ENCODE measurements at places on chromosomes 7 and 10.

- no peak for DNase-seq
These were observed 21.9 kb upstream of the SFTPA1 start for GRCh38 chr10:79588800-79589199.

DNA sequence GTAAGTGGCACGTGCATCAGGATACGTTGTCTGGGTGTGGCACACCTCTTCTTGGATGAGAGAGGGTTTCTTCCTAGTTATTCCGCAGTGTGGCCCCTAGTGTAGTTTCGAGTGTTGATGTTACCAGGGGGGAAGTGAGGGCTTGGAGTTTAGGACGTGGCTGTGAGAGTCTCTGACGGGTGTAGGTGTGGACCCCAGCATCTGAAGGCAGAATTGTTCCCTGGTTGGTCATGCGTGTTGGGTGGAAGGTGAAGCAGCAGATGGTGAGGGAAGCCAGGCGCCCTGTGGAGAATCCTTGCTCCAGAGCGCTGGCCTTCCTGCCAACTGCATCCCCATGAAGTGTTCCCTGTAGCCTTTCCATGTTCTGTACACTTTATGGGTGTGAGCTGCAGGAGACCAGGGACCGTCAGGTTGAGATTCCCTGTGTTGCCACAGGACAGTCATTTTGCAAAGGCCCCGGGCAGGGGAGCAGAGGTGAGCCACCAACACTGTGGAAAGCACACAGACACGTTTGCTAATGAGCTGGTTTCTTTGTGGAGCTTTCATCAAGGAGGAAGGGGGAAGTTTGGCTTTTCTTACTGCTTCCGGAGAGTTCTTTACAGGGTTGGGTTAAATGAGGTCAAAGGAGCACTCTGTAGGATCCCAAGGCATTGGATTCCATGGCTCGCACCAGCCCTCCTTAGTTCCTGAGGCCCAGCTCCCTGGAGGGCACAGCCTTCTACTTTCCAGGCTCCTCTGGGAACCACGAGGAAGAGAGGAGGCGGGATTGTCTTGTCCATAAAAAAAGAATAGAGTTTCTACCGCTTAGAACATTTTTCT lies 32.0 kb downstream of the TSPAN14 start:
- DNase-seq = no peak

- no peak for DNase-seq
These were observed 484.2 kb downstream of the PLXNA4 start for GRCh38 chr7:132092106-132092505.

GRCh38 chr10:110036640-110037039 lies 28.9 kb downstream of the ADD3 start:
- no peak for DNase-seq

GRCh38 chr7:142690554-142691182 lies 58.6 kb upstream of the PRSS1 start:
- DNase-seq = no peak

DNA sequence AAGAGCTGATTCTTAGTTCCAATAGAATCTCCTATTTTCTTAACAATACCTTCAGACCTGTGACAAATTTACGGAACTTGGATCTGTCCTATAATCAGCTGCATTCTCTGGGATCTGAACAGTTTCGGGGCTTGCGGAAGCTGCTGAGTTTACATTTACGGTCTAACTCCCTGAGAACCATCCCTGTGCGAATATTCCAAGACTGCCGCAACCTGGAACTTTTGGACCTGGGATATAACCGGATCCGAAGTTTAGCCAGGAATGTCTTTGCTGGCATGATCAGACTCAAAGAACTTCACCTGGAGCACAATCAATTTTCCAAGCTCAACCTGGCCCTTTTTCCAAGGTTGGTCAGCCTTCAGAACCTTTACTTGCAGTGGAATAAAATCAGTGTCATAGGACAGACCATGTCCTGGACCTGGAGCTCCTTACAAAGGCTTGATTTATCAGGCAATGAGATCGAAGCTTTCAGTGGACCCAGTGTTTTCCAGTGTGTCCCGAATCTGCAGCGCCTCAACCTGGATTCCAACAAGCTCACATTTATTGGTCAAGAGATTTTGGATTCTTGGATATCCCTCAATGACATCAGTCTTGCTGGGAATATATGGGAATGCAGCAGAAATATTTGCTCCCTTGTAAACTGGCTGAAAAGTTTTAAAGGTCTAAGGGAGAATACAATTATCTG lies 1.6 kb downstream of the LRRTM3 start:
- no peak for DNase-seq

DNA sequence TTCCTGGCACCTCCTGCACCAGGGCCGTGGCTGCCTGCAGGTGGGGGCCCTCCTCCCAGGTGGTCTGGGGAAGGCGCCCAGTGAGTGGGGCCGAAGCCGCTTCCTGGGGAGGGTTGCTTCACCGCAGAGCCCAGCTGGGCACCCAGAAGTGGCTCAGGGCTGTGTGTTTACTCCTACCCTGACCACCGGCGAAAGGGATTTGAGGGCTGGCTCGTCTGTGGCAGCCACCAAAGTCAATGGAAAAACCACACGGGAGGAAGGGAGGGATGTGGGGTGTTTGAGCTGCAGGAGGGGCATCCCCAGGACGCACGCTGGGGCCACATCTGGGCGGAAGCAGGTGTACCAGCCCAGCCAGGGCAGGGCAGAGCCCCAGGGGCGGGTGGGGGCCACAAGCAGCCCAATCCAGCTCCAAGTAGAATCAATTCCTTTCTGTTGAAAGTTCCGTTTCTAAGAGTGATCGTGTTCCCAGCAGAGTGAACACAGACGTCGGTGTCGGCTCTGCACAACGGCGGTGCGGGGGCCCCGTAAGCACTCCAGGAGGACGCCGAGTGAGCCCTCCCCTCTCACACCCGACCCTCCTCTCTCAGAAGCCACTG lies 69.9 kb downstream of the FOXL3 start:
- no peak for DNase-seq

DNA sequence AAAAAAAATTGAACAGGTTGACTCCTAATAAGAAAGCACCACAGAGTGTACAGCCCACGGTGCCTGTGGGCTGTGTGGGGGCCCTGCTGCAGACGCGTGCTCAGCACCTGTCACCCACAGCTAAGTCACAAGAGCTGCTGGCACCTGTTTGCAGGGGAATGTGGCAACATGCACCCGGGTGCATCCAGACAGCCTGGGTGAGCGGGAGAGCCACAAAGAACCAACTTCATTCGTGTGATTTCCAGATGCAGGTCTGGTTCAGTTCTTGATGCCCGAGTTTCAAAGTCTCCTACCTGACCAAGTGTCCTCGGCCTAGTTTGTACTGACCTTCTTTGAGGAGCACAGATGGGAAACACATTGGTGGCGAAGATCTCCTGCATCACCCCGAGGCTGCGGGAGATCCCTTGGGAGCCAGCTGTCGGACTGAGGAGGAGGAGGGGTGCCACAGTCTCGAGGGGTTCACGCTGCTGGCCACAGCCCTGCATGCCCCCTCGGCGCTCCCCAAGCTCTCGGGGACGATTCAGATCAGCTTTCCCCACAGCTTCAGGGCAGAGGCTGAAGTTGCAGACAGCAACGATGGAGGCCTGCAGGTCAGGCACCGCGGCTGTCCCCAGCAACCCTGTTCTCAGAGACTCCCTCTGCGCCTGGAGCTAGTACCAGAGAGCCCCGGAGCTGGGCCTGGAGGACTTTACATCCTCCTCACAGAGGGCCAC lies 35.3 kb downstream of the AMZ1 start:
- no peak for DNase-seq

GRCh38 chr10:118321724-118322575 lies 20.2 kb downstream of the FAM204A start:
- no peak for DNase-seq

GRCh38 chr7:66371096-66371824 lies 166.1 kb downstream of the TPST1 start:
- no peak for DNase-seq

DNA sequence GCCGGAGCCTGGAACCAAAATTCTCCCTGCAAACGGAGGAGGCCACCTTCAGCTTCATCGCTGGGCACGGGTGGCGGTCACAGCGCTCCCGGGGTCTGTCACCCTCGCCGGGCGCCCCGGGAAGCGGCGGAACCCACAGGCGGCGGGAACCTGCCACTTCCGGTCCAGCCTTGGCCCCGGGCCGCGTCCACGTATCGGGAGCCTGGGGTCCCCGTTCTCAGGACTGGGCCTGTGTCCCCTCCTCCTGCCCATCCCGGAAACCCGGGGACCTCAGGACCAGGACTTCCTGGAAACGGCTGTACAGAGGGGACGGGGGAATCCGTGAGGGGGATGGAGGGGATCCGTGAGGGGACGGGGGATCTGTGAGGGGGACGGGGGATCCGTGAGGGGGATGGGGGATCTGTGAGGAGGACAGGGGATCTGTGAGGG lies 25.4 kb downstream of the PDGFA start:
- DNase-seq = no peak

- no peak for DNase-seq
These were observed 282.8 kb downstream of the RPS24 start for GRCh38 chr10:78316451-78316931.

- DNase-seq = no peak
These were observed 9.2 kb downstream of the EPHB6 start for GRCh38 chr7:142863891-142864685.

- no peak for DNase-seq
These were observed 245.1 kb downstream of the DGKI start for GRCh38 chr7:137601642-137602041.

Data from NCI-H1105 (cell line).